ENCODE measurements at places on chromosomes 4 and X. TPM values are rescaled to one million over a fixed set of nuclear protein-coding genes. Genes with fewer than 3 reads are reported as not detected.
A peak's percentile ranks its signal among the peaks of the same experiment; 100 is the strongest.

Gene NDP
- total RNA-seq: not detected

Gene ZNF718
- total RNA-seq: 6.7 TPM

Gene CT45A2
- not detected for total RNA-seq

Gene GPR119
- total RNA-seq: not detected

Gene MAGEA9B
- not detected for total RNA-seq

Gene TMEM271
- not detected for total RNA-seq

Gene STATH
- total RNA-seq: not detected

Gene LRCH2
- total RNA-seq: 0.26 TPM

Gene ANKRD50
- total RNA-seq: 32.6 TPM

- DNase-seq: no peak
Observed at GRCh38 chr4:5018603-5019002, 655 bp downstream of the CYTL1 start.

DNA sequence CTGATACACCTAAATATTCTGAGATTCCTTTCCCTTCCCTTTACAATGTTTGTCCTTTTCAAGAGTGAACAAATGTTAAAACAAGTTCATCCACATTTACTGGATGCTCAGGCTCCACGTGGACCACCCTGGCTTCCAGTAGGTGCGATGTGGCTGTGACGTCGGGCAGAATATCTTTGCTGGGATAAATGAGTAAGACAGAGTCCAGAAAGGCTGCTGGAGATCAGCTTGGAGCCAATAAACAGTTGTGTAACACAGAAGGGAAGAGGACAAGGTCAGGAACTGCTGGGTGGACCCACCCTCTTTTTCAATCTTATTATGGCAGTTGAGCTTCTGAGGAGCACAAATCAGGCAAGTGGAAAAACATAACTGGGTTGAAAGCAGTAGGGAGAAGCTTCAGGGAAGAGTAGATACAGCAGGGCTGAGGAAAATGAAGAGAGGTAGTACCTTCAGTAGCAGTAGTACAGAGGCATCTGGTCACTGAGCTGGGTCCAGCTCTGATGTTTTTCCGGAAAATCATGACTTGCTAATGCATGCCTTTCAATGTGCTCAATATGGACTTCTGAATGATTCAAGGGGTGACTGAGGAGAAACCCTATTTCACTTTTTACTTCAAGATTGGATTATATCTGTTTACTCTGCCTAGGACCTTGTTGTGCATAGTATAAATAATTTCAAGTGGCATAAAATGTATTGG, 171.8 kb upstream of the MAD2L1 start:
- no peak for DNase-seq

GRCh38 chrX:153102418-153102817, 30.2 kb downstream of the PNMA6A start:
- DNase-seq: peak; percentile 1

DNA sequence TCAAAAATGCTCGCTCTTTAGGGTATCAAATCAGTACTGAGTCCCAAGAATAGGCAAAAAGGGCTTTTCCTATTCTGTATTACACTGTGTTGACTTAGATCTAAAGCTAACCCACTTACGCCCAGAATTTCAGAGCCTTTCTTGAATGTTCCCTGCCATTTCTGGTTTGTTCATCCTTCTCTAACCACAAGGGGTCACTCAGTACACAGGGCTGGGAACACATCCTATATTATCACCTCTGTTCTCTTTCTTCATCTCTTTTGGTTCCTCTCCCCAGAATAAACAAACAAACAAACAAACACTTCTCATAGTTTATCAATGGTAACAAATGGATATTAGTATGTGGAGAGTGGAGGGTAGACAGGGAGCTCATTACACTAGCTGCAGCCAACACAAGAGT, 25.5 kb upstream of the MORC4 start:
- DNase-seq: peak; percentile 32

GRCh38 chr4:81343536-81343935, 128.2 kb downstream of the RASGEF1B start:
- DNase-seq: no peak

GRCh38 chr4:4717692-4718091, 141.8 kb upstream of the MSX1 start:
- DNase-seq: peak; percentile 34

- DNase-seq: no peak
Observed at GRCh38 chr4:152998861-152999260, 62.7 kb downstream of the FHDC1 start.

DNA sequence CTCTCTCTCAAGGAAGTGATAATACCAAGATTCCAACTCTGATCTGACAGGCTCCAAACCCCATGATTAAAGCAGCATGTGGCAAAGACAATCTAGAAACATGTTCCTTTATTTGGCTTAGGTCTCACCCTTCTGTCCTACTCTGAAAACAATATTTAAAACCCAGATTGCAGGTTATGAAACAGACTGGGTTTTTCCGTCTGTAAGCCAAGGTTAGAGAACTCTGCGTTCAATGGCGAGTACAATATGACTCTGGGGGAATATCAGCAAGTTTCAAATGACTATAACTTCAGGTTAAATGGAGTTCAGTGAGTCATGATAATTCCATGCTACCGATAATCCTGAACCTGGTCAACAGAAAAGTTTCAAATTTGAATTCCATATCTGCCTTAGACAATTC, 50.8 kb downstream of the ANAPC10 start:
- DNase-seq: no peak

DNA sequence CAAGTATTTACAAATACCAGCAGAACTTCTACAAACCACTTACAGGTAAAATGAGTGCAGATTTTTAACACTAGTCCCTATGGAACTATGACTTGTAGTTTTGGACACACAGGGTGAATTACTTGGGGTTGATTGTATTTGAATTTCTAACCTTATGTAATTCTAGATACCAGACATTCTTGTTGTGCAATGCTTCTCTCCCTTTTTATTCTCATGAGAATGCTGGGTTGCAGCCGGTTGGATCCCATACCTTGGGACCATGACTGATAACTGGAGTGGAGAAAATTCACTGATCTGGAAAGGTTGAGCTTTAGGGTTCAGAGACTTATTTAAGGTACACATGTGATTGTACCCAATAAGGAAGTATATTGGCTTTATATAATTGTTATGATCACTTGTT, 8.8 kb downstream of the TET2 start:
- peak; percentile 35 for DNase-seq

- no peak for DNase-seq
Observed at GRCh38 chr4:111066001-111066400, 443.1 kb upstream of the PITX2 start.

DNA sequence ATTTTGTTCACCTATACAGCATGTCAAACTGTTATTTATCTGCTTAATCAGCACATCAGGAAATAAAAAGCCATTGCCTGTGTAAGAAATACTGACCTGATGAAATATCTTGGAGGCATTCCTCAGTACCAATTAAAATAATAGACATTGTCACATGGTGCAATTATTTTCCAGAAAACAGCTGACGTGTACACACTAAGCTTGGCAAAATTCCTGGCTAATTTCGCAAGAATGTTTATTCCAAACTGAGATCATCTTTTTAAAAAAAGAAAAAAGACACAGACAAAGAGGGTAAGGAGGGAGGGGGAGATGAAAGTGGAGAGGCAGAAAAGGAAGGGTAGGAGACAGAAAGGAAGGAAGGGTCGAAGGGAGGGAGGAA, 61.9 kb upstream of the NFKB1 start:
- peak; percentile 96 for DNase-seq

DNA sequence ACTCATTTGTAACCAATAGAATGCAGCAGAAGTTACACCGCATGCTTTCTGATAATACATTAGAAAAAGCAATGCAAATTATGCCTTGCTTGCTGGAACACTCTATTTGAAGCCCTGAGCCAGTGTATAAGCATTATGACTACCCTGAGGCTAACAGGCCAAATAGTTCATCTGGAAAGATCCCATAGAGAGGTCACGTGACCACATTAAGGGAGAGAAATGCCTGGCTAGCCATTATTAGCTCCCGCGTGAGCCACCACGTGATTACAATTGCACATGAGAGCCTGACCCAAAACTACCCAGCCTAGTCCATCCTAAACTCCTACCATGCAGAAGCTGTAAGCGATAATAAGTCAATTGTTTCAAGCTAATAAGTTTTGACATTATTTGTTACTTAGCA, 472.9 kb upstream of the GALNTL6 start:
- DNase-seq: no peak

DNA sequence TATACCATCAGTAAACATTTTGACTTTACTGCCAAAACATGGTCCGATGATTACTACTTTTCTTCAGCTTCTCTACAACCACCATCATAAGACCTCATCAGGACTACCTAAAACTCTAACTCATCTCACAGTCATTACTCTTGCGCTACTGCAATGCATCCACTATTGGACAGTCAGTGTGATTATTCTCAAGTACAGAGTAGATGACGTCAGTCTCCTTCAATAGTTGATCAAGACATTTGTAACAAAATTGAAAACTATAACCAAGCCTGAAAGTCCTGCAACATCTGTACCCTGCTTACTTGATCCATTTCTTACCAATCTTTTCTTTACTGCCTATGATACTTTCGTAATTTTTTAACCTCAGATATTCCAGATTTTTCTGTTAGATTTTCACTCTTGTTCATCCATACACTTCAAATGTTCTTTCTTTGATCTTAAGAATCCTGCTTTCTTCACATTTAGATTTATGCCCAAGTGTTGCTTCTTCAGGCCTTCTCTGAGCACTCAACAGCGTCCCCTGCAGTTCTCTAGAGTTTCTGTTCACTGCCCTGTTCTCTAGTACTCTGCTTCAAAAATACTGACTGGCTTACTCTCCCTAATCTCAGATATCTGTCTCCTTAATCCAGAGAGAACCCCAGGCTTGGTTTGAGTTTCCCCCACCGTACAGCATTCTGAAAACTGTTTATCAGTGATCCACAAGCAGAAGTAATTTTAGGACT, 1517.6 kb downstream of the STIM2 start:
- DNase-seq: no peak

- peak; percentile 41 for DNase-seq
Observed at GRCh38 chr4:113977526-113977855, 2.0 kb downstream of the ARSJ start.

GRCh38 chr4:147846318-147847155, 114.6 kb downstream of the ARHGAP10 start:
- DNase-seq: no peak

DNA sequence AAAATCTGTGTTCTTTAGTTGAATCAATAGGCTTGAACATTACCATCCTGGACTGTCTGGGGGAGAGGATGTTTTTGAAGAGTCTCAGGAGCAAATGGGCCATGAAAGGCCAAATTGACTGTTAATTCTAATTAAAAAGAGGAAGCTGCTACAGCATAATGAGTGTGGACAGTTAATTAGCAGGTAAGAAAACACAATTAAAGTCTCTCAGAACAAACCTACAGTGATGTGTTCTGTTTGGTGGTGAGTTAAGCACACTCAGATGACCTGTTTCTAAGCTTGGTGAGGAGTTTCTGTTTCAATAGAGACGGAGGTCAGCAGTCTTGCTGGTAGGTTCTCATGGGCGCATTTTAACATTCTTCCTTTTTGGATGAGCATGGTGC, 68.1 kb downstream of the DRD5 start:
- DNase-seq: no peak

GRCh38 chrX:24253469-24253868, 60.4 kb downstream of the SUPT20HL2 start:
- DNase-seq: no peak

- DNase-seq: no peak
Observed at GRCh38 chr4:3307486-3307885, 14.7 kb downstream of the RGS12 start.

Data from bronchial epithelial cell (primary cell).